ENCODE measurements at places on chromosomes 6 and 20.
A peak's percentile ranks its signal among the peaks of the same experiment; 100 is the strongest.

DNA sequence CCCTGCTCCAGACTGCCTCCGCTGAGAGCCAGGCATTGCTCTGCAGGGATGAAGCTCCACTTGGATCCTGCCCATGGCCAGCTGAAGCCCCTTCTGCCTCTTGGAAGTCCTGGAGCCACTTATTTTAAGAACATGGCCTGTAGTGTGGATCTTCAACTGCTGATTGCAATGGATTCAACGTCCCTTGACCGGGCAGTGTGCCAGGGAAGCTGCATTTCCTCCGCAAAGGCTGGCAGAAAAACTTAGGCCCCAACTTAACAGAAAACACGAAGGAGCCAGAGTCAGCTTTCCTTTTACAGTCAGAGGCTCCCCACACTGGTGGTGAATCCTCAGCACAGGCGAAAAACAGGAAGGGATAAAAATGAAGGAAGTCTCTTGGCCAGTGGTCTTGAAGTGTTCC lies 26.3 kb upstream of the FOXQ1 start:
- DNase-seq: no peak

DNA sequence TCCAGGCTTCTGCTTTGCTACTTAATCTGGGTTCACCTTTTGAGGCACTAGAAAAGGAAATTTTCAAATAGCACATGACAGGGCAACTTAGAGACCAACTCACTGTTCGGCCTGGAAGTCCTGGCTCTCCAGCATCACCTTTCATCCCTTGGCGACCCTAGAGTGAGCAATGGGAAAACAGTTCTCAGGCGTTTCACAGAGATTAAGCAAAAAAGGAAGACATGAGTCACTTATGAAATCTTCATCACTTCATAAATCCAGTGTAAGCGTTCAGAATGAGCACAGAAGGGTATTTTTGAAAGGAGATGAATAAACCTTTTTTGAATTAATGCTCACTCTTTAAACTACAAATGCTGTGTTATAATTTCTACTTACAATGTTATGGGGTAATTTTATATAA lies 104.0 kb downstream of the COL12A1 start:
- DNase-seq: peak; percentile 19

GRCh38 chr6:108561742-108562502 lies 1.2 kb downstream of the FOXO3 start:
- no peak for DNase-seq

DNA sequence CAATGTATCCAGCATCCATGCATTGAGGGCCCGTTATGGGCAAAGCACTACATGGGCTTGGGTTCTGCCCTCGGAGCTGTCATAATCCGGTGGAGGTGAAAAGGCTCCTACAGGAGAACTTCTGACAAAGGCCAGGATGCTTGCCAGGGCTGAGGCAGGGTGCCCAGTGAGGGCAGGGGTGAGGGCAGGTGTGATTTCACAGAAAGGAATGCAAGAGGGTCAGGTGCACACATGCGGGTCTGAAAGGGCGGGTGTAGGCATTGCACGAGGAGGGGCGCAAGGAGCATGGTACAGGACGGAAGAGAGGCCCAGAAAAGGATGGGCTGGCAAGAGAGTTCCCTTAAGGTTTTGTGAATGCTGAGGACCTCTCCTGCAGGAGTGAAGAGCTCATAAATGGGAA lies 348.0 kb downstream of the BTBD3 start:
- DNase-seq: no peak

DNA sequence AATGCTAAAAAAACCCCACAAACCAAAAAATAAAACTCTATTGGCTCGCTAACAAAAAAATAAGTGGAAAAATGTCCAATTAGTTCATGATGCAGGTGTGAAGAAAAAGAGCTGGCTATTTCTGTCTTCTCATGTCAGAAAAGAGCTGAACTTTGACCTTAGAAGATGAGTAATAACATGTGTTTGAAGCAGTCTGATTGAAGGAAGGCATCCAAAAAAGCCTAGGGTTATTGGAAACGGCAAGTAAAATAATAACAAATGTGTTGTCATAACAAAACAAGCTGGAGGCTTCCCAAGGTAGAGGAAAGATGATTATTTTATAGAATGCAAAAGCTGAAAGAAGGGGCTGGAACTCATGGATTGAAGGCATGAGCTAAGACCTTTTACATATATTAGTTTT lies 94.4 kb upstream of the FAM184A start:
- no peak for DNase-seq

GRCh38 chr6:96563853-96564252 lies 925 bp downstream of the FHL5 start:
- DNase-seq: no peak

DNA sequence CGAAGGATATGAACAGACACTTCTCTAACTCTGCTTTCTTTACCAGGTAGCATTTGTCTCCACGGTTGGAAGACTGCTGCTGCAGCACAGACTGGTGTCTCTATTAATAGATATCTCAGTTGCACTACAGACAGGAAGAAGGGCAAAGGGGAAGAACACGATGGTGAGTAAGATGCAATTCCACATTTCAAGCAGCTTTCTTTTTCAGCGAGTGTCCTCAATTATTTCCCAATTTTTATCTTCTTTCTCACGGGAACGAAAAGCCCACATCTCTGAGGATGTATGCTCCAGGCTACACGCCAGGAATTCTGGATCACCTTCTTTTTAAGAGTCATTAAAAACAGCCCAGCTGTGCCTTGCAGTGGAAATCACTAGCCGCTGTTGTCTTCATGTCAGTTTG lies 311.6 kb upstream of the ECI2 start:
- DNase-seq: peak; percentile 10
